OCI-LY7 (cell line): ENCODE measurements at places on chromosomes 16 and 17. TPM values are rescaled to one million over a fixed set of nuclear protein-coding genes. Genes with fewer than 3 reads are reported as not detected.

CHAD gene
- not detected in 2 replicates for total RNA-seq

KRTAP4-1 gene
- total RNA-seq = not detected in 2 replicates

GRAPL gene
- 209 and 261 TPM in 2 replicates for total RNA-seq

FLYWCH2 gene
- 22.3 and 23.9 TPM in 2 replicates for total RNA-seq

RGS9 gene
- 22.2 and 26.4 TPM in 2 replicates for total RNA-seq

HBA2 gene
- not detected in 2 replicates for total RNA-seq

AHSP gene
- not detected in 2 replicates for total RNA-seq

REXO5 gene
- total RNA-seq = 38.9 and 50.7 TPM in 2 replicates

HSDL1 gene
- 25.1 and 26.9 TPM in 2 replicates for total RNA-seq

TMEM92 gene
- total RNA-seq = not detected in 2 replicates

DOC2B gene
- total RNA-seq = not detected in 2 replicates

NUBP1 gene
- total RNA-seq = 20.7 and 24.4 TPM in 2 replicates

CSH1 gene
- not detected in 2 replicates for total RNA-seq

TPSD1 gene
- total RNA-seq = not detected in 2 replicates

TMIGD1 gene
- total RNA-seq = not detected in 2 replicates

SECTM1 gene
- total RNA-seq = not detected in 2 replicates

ABCC12 gene
- not detected in 2 replicates for total RNA-seq

KCNJ2 gene
- 0.55 and 0.57 TPM in 2 replicates for total RNA-seq

TUBG2 gene
- total RNA-seq = 22.5 and 23.4 TPM in 2 replicates

GNAO1 gene
- not detected in 2 replicates for total RNA-seq

CAMTA2 gene
- total RNA-seq = 44.3 and 53.4 TPM in 2 replicates

SLC7A6OS gene
- total RNA-seq = 33.4 and 35.8 TPM in 2 replicates

ABCA9 gene
- total RNA-seq = 0.06 TPM in 1 of 2 replicates, not detected in the other
